ENCODE measurements at places on chromosomes 1 and 21. TPM values are rescaled to one million over a fixed set of nuclear protein-coding genes. Genes with fewer than 3 reads are reported as not detected.

DNA sequence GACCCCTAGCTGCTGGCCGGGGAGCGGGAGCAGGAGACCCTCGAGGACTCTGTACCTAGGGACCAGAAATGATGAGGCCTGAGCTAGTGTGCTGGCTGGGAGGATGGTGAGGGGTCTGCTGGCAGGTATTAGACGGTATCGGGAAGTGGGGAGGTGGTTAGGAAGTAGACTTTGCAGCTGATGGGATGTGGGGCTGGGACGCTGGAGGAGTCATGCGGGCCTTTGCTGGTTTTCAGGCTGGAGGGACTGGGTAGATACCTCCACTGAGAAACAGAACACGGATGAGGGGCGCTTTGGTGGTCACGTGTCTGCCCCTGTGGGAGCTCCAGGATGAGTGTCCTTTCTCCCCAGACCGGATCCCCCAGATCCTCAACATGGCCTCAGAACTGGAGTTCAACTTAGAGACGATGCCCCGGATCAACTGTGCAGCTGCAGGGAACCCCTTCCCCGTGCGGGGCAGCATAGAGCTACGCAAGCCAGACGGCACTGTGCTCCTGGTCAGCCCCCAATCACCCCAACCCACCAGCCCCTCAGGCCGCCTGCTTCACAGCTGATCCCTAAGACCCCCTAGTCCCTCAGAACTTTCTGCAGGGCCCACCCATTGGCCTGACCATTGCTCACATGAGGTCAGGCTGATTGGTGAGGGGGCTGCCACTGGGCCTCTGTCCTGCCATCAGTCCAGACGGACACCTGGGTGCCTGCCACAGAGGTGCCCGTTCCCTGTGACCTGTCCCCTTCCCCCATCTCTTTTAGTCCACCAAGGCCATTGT is 8.0 kb downstream of the TIE1 start:
- H3K4me1 ChIP-seq = no peaks in the 10 kb centered on the region
- no peaks in the 10 kb centered on the region for H3K36me3 ChIP-seq
- no peaks in the 10 kb centered on the region for H3K27me3 ChIP-seq

Gene TLCD4
- 22.4 TPM for total RNA-seq

- H3K27ac ChIP-seq = no peak overlapping the region
- no peaks in the 10 kb centered on the region for H3K27me3 ChIP-seq
- no peaks in the 10 kb centered on the region for H3K4me1 ChIP-seq
- DNase-seq = no peak
Measured at GRCh38 chr1:11668516-11668915, 4.5 kb downstream of the FBXO6 start.

DNA sequence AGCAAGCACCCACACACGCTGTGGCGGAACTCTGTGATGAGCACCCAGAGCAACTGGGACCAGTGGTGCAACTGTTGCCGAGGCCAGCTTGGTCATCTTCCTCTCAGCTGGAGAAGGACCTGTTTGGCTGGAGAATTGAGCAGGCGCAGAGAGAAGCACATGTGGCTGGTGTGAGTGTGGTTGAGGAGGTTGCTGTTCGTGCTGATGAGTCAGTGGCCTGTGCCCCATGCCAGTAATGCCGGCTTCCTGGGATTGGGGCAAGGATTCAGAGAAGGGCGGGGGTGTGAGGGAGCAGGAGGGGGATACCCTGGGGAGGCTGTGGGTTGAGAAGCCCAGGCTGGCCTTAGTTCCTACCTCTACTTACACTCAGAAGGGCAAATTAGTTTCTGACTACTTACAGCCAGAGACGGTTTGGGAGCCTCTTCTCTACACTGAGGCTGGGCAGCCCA is 57.5 kb upstream of the EPS8L3 start:
- no peaks in the 10 kb centered on the region for H3K4me1 ChIP-seq
- H3K27ac ChIP-seq = peak overlapping the region; percentile 86
- peak; percentile 61 for DNase-seq
- no peak overlapping the region for H3K4me3 ChIP-seq
- no peaks in the 10 kb centered on the region for H3K27me3 ChIP-seq
- H3K36me3 ChIP-seq = no peaks in the 10 kb centered on the region

All from breast epithelium (tissue), 4 donors.